T-helper 1 cell (primary cell): ENCODE measurements at places on chromosomes 1 and 21.

DNA sequence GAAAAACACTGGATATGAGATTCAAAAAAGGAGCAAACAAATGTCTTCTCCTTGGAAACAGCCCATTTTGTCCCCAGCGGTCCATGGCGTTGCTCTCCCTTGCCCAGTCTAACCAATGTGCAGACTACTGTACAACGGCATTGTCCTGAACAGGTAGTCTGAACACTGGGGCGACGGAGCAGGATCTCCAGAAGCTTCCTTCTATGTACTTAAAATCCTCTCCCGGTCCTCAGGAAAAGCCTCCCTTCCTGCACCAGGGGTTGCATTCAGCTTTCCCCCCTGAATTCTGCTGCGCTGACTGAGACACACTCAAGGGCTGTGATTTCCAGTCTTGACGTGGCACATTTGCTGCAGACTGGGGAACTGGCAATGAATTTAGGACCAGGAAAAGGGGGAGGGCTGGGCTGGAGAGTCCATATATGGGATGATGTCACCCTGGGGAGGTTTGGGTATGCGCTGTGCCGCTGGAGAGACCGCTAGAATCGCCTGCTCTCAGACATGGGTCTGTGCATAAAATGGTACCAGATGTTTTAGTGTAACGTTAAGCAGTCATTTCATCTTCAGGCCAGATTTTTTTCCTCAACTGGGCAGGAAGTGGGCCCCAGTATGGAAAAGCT lies 275.9 kb upstream of the C1orf105 start:
- DNase-seq, result no peak

GRCh38 chr1:71859806-71860205 lies 422.5 kb downstream of the NEGR1 start:
- no peak for DNase-seq

DNA sequence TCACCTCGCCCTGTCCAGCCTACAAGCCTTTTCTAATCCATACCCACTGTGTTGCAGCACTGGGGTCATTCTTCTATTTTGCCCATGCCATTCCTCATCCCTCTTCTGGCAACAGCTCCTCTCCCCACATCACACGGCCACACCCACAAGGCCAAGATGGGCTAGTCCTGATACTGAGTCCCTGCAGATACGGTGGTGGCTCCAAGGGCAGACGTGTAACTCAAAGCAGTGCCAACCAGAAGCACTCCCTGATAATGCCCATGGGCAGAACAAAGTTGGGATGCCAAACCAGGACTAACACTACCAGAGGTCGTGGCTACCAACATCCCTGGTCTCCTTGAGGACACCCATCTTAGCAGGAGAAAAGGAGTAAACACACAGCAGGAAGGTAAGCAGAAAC lies 64.8 kb downstream of the APP start:
- no peak for DNase-seq

DNA sequence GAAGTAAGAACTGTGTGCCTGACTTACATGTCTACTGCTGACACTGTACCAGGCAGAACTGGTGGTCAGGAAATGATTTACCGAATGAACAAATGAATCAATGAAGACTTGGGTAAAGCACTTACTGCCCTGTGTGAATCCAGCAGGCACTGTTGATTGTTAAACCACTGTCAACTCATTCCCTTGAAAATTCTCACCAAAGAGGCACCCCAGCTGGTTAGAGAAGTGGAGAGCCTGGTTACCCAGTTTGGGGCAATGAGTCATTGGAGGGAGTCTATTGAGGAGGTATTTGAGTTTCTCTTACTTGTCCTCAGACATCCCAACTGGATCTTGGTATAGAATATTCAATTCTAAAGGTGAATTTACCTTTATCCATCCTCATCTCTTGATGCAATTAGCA lies 34.2 kb downstream of the JUN start:
- DNase-seq, result no peak

DNA sequence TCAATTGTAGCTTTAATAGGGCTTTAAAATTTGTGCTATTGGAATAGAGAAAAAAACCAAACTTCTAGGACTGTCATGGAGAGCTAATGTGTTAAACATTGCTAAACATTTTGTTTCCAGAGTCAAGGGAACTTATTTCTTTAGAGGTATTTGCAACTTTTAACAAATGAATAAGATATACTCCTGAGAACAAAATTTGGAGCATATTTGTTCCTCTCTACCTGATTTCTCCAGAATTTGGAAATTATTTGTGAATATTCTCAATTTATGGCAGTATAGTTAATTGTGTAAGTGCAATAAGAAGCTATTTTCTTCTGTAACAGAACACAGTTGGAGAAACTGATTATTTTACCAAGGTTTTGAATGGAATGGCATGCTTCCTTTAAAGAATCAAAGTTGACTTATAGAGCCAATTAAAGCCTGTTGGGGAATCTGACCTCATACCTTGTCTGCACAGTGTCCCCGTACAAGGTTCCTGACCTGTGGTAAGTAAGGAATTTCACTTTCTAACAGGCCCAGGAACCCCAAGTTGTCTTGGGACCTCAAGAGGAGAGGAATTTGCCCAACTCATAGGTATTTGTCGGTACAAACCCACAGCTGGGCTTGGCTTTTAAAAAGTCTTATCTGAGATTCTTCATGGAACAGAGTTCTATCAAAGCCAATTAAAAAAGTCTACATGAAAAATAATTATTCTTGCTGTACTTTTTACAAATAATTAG lies 72.6 kb upstream of the CSF1 start:
- no peak for DNase-seq

GRCh38 chr1:173505391-173505790 lies 28.3 kb downstream of the PRDX6 start:
- DNase-seq, result no peak

- DNase-seq, result no peak
Measured at GRCh38 chr1:60129911-60130310, 56.3 kb upstream of the C1orf87 start.

DNA sequence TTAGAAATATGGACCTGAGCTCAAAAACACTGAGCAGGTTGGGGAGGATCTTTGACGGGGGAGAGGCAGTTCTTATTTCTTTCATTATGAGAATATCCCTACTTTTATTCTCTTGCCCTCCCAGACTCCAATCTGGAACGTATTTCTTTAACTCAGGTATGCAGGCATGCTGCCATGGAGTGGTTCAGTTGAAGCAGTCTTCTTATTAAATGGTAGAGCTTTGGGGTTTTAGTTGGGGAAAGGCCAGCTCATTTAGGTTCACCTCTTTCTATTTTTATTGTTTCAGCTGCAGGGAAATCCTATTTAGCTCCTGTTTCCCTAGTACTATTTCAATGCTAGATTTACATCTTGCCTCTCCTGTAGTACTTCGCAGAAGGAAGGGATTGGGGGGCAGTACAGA lies 198.9 kb downstream of the TTLL7 start:
- DNase-seq, result no peak

- no peak for DNase-seq
Measured at GRCh38 chr1:57195436-57195941, 228.4 kb downstream of the DAB1 start.

GRCh38 chr1:91650764-91651163 lies 150.1 kb downstream of the CDC7 start:
- DNase-seq, result no peak

GRCh38 chr21:16421965-16422364 lies 692.2 kb downstream of the USP25 start:
- DNase-seq, result no peak

GRCh38 chr1:211724687-211725196 lies 49.3 kb upstream of the NEK2 start:
- no peak for DNase-seq

DNA sequence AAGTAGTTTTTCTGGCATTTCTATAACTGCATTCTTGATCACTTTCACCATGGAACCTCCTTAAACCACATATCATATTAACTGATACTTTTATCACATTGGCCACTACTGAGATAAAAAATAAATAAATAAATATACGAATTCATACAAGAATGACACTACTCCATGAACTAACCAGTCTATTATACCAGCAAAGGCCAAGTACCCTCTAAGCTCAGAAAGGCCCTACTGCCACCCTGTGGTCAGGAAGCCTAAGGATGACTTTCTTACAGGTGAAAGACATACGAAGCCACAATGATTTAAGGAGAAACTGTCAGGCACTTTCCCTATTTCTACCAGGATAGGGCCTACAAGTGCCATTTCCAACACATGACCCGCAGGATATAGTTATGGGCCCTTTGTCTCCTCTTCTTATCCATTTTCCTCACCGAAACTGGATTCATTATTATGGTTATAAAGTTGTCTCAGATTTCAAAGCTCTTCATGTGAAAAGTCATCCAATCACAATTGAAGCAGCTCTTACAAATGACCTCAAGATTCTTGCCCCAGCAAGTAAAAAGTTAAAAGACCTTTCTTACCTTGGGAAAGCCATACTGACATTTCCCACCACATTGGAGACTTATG lies 23.9 kb downstream of the DNAJC8 start:
- DNase-seq, result peak; percentile 19

DNA sequence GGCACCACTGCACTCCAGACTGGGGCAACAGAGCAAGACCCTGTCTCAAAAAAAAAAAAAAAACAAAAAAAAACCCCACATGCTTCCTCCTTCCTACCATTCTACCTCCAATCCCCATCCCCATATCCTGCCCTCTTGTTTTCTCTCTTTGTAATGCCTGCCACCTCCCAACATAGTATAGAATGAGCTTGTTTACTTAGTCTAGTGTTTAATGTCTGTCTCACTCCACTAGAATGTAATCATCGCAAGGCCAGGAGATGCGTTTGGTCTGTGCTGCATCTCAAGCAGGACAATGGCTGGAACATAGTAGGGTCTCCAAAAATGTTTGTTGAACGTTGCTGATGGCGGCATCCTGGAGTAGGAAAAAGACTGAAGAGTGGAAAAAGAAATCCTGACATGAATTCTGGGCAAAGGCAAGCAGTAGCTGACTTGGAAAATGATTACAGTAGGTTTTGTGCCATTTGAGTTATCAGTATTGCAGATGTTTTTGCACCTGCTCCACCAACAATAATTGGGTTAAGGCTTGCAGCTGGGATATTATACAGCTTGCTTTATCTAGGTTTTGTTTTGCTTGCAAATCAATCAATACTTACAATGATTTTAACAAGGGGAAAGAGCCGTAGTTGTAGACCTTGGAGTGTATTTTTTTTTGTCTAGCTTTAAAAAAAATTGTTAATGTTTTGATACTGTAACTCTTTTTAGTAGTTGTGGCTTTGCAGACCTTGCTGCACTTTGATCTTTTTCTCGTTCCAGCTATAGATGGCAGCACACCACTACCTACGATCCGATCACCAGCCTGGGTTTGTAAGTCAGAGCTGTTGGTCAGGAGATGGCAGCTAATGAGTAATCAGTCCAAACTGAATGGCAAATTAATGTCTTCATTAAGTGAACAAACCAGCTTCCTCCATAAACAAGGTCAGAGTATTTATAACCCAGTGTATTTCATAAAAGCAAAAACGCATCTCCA lies 62.4 kb downstream of the BACH1 start:
- no peak for DNase-seq

GRCh38 chr1:248686815-248687214 lies 15.8 kb downstream of the OR14I1 start:
- no peak for DNase-seq

- DNase-seq, result no peak
Measured at GRCh38 chr1:99551812-99552614, 93.9 kb upstream of the PALMD start.

DNA sequence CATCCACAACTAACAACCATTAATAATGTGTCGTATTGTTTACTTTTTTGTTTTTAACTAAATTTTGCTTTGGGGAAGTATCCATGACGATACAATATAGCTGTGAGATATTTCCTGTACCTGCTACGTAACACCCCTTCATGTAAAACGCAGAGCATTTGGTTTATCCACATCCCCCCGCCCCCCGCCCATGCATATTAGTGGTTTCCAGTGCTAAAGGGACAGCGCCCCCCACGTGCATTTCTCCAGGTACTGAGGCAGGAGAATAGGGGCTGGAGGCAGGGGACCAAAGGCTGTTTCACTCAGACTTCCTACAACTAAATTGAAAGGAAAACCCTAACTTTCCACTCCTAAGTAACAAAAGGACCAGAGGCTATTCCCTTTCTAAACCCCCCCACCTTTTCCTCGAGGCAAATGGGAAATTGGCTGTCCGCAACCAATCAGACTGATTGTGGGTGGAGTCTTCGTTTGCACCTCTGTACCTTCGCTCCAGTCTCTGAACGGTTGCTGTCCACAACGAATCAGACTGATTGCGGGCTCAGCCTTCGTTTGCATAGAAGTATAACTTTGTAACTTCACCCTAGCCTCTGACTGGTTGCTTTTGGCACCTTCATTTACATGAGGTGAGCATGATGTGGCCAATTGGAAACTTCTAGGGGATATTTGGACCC lies 12.2 kb upstream of the RIPK4 start:
- DNase-seq, result no peak

DNA sequence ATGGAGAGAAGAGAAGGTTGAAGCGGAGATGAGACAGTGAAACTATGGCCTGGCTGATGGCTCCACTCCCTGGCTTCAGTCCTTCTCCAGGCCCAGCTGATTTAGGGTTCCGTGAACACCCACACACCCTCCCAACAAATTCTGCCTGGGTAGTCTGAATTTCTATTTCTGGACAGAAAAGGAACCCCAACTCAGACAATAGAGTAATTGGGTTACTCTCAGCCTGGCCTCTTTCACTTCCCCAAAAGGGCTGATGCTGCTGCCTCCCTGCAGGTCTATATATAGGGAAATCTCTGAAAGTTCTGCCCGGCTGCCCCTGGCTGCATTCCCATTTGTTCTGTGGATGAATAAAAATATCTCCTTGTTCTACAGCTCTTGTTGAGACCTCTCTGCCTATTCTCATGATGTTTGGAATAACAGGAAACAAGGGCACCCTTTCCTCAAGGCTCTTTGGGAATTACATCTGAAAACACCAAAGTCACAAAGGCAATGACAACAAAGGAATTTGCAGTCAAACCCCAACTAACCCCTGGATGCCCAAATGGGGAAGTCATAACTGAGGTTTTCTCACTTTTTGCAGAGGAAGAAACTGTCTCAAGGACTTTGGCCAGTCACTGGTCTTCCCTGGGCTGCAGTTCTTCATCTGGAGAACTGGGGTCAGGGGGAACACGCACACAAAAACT lies 11.4 kb upstream of the ZSCAN20 start:
- no peak for DNase-seq

- DNase-seq, result no peak
Measured at GRCh38 chr21:43873673-43874072, 8.7 kb downstream of the AGPAT3 start.

- DNase-seq, result no peak
Measured at GRCh38 chr21:43004926-43005325, 30.6 kb downstream of the PKNOX1 start.

DNA sequence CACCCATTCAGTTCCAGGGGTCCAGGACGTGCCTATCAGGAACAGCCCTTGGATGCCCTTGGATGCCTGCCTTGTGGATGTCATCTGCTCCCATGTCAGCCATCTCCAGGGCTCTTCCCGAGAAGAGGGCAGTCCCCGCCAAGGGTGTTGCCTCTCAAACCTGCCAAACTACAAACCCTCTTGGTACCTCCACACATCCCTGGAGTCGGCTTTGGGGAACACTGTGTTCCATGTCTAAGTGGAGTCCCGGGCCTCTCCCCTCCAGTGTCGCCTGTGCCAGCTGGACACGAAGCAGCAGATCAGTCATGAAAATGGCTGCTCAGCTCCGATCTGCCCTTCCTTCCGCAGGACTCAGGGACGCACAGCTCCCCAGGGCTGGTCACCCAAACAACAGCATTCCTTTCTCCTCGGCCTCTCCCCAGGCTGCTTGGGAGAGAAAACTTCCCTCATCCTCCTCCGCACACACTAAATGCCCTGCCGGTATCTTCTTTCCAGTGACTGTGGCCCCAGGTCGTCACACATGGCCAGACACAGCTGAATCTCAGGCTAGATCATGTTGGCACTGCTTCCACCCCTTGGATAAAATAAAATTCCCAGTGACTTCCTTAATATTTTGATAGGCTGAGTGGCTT lies 53.4 kb downstream of the GALNT2 start:
- DNase-seq, result no peak
